ENCODE measurements at places on chromosomes 4 and X.

DNA sequence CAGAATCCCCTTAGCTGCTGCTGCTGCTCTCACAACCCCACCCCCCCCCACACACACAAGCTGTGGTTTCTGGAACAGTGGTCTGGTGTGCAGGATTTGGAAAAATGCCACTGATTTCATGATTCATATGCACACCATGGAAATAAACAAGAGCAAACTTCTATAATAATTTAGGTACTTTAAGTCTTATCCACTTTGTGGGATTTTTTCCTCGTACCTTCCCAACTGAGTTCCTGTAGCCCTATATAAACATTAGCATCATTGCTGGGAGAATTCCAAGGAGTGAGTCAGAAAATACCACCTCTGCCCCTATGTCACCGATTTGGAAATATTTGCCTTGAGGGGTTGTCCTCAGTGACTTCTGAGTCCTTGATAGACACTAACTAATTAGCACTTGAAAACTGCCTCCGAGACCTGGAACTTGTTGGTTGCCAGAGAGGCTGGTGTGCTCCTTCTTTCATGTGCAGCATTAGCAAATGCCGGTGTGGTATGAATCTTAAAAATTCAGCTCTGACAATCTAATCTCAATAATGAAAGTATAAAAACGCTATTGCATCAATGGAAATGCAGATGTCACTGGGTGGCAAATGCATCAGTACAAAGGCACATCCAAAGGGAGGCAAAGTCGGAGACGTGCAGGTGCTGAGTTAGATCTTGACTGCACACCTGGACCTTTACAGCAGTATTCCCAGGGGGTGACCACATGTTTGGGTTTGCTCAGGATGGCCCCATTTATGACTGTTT, 61.8 kb downstream of the CPE start:
- no peak for DNase-seq

GRCh38 chrX:140764401-140764919, 54.9 kb downstream of the LINC00632 start:
- no peak for DNase-seq

DNA sequence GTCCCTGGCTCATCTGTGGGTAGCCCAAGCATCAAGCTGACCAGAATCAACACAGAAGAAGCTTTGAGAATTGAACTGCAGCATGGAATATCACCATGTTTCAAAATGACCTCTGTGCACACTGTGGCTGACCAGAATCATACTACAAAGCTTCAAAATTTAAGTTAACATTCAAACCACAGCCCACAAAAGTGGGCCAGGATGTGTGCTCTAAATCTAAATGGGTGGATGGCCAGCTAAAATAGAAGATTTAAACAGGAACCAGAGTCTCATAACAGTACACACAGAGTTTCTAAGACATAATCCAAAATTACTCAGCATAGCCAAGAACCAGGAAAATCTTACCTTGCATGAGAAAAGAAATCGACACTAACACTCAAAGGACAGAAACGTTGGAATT, 46.1 kb downstream of the KLF3 start:
- no peak for DNase-seq

DNA sequence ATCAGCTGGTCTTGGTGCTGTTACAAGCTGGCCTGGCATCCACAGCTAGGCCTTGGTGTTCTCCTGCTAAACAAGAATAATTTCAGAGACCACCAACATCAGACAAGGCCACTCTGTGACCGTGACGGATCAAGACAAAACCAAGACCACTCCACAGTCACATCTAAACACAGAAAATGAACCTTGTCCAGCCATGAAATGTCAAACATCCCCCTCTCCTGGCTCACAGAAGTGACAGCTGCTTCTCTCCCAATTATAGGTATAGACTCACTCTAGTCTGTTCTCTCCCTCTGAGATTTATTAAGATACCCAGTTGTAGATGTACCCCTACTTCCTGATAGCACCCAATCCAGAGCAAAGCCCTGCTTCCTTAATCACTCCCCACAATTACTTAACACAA, 40.4 kb downstream of the EFHC2 start:
- no peak for DNase-seq

DNA sequence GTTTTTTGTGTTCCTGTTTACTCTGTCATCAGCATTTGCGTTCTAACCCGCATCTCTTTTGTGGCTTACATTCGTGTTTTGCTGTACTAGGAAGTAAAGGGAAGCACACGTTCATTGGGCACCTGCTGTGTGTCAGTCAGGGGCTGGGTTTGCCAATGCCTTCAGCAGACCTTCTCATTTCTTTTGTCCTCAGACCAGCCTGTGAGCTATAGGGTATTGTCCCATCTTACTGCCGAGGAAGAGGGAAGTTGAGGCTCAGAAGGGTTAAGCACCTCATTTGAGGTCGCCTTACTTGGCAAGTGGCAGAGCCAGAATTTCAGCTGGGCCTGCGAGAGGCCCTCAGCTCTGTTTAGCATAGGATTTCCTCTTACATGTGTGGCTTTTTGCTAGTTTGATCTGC, 8.7 kb downstream of the TBC1D14 start:
- no peak for DNase-seq

GRCh38 chr4:20251796-20252655, at the start of gene SLIT2:
Gene SLIT2, plus strand, starts transcription at chr4:20251905. Its CDS starts 1,911 bp downstream, at chr4:20253816.
- DNase-seq, result no peak

DNA sequence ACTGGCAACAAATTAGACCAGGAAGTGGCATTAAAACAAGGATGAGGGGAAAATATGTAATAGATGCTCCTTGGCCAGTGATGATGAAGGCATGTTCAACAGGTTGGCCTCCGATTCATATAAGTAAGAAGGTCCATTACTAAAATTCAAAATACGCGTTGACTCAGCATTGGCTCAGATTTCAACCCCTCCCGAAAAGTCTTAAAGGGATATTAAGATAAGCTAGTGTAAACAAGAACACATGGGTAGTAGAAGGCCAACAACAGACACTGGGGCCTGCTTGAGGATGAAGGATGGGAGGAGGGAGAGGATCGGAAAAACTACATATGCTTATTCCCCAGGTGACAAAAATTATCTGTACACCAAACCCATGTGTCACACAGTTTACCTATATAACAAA, 19.1 kb upstream of the LAP3 start:
- DNase-seq, result no peak

DNA sequence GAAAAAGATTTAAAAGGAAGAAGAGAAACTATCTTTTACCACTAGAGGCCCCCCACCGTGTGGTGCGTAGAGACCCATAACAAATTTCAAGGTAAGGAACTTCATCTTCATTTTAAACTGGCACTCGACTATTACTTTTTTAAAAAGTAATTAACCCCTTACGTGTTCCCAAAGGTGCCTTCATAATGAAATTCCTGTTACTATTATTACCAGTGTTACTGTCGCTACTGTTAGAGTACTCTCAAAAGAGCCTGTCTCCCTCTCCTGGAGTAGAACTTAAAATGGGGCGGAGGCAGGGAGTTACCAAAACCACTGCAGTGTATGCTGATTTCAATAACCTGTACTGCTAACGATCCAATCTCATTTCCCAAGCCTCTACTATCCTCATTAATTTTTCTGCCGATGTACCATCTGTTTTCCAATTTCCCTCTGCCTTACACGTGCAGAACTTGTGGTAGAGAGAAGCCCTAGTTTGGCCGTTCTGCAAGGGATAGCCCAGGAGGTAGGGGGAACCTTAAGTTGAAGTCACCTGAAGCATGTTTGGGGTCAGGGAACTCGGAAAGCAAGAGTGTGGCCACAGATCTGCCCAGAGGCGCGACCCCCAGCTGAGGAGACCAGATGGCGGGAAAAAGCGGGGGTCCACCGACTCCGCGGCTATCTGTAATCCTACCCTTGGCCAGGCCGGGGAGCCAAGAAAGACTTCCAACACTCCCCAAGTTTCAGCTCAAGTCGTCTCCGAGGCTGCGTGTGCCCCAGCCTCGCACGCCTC, 720 bp upstream of the STK26 start:
- DNase-seq, result no peak

GRCh38 chr4:158877069-158877468, 108.2 kb downstream of the FNIP2 start:
- DNase-seq, result no peak

- DNase-seq, result no peak
Observed at GRCh38 chr4:159237975-159238374, 135.1 kb downstream of the RAPGEF2 start.

All from left renal cortex interstitium (tissue), 4 donors.